Hematopoietic multipotent progenitor cell treated with erythropoietin and hydrocortisone succinate and interleukin-3 and kit ligand, for 4 days (in vitro differentiated cells): ENCODE measurements at places on chromosomes 1 and 21.

GRCh38 chr1:78280626-78281025, 210.1 kb upstream of the PTGFR start:
- no peak for DNase-seq

GRCh38 chr1:2946999-2947690, 74.1 kb upstream of the ACTRT2 start:
- DNase-seq = peak; percentile 23

GRCh38 chr1:199020051-199020450, 381.2 kb downstream of the PTPRC start:
- DNase-seq = peak; percentile 61

DNA sequence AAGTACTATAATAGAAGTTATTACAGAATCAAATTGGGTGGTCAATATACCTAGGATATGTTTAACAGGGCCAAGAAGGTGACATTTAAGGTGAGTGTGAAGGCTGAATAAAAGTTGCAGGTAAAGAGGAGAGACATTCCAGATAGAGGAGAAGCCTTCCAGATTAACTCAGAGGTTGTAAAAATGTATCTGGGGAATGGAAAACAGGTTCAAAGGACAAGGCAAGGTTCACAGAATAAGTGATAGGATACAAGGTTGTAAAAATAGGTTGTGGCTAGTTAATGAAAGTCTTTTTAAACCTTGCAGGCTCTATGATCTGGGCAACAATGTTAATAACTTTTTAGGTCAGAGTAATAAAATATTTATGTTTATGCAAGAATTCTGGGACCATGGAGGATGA, 40.2 kb downstream of the FUBP1 start:
- DNase-seq = no peak

DNA sequence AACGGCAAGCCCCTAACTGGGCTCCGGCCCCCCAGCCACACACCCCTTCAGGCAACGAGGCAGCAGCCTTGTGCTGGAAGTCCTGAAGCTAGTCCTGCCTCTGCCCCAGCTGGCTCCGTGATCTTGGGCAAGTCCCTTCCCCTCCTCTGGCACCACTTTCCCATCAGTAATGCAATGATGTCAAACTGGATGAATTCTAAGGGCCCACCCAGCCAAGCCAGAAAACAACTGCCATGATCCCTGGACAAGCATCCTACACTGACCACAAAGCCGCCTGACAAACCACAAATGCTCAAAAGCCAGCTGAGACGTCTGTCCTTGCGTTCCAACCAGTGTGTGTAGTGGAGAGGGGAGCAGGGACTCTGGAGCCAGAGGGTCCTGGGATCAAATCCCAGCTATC, 26.8 kb downstream of the IFFO2 start:
- DNase-seq = no peak

DNA sequence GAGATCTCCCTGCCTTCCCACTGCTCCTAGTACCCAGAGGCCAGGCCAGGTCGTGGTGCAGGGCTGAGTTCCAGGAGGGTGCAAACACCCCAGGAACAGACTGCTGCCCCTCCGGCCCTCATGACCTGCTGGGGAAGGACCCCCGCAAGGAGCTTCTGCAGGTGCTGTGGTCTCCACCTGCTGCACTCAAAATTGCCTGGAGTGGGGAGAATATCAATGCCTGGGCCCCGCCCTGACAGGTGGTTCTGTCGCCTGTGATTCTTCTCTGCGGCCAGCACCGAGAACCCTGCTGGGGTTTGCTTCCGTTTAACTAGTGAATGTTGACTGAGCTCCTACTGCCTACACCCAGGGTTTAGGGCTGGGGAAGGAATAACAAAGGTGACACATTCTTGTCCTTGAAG, 2.1 kb upstream of the TFF3 start:
- no peak for DNase-seq

DNA sequence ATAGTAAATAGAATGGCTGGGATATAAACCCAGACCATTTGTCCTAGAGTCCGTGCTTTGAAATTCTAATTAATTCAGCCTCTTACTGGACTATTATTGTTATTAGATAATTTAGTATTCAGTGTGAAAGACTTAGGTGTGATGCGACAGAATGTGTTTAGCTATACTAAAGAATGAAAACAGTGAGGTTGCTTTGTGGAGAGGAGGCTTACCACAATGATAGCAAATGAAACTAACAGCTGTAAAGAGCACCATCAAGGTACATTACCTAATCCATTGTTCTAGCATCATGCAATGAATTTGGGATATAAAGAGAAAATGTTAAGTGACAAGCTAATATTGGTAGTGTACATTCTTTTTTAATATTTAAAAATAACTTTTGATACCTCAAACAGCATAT, 911.1 kb downstream of the KCNT2 start:
- no peak for DNase-seq

- DNase-seq = no peak
Observed at GRCh38 chr1:69791311-69791710, 223.6 kb downstream of the LRRC7 start.

DNA sequence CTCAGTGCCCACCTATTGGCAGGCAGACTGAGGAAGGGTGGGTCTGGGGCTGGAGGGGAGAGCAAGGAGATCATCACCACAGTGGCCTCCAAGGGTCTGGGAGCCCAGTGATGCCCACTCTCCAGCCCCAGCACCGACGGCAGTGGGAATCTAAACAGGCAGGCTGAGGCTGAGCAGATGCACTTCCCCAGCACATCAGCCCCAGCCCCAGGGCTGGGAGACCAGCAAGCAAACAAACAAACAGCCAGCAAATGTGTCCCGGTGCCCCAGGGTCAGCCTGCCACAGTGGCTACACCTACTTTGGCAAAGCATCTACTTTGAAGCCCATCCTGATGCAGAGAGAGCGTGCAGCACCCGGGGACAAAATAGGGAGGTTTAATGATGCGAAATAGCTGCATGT, 216.3 kb upstream of the ZC3H12A start:
- DNase-seq = no peak

GRCh38 chr21:33780631-33781030, 135.0 kb downstream of the ATP5PO start:
- DNase-seq = no peak

DNA sequence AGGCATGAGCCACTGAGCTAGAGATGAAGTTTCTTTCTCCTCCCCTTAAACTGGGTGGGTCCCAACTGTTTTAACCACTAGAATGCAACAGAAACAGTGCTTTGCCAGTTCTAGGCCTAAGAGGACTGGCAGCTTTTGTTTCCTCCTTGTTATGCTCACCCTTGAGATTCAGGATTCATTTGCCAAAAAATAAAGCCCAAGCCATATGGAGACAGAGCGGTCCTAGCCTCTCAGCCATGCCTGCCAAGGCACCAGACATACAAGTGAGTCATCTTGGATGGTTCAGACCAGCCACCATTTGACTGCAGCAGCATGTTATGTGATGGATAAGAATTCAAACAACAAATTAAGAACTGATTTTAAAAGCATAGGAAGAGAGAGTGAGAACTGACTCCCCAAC, 38.1 kb upstream of the STUM start:
- no peak for DNase-seq

- no peak for DNase-seq
Observed at GRCh38 chr1:213326281-213327016, 275.4 kb downstream of the RPS6KC1 start.

GRCh38 chr1:47871799-47872353, 125.3 kb downstream of the TRABD2B start:
- no peak for DNase-seq

DNA sequence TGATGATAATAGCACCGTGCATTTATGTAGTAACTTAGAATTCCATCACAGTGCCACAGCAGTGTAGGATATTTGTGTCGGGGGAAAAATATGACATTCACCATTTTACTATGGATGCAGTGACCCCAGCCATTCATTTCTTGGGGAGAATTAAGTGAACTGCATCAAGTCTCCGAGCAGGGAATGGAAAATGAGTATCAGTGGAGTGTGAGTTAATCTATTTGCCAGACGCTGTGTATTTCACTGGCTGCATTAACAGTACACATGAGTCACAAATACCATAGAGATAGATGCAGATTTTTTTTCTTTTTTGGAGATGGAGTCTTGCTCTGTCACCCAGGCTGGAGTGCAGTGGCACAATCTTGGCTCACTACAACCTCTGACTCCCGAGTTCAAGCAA, 33.8 kb upstream of the SLC45A1 start:
- DNase-seq = no peak

DNA sequence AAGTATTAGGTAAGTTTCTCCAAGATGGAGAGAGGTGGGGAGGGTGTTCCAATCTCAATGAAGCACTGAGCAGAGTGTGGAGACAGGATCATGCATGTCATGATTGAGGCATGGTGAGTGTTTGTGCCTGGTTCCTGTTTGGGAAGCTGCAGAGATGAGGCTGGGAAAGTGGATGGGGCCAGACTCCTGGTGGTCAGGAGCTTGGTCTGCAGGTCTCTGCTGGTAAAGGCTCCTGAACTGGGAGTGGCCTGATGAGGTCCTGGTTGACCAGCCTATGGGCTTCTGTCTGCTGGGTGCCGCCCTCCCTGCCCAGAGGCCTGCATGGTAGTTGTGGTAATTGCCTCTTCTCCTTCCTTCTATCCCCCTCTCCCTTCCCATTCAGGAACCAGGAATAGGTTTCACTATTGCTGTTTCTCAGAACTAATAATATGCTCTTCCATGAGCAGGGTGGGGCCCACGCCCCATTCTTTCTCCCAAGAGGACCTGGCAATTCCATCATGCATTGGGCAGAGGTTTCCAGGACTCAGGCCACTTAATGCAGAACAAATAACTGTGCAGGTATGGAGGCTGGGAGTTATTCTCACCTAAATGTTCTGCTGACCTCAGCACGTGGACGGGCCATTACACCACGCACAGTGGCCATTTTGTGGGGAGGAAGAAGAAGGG, 24.5 kb downstream of the PROK1 start:
- DNase-seq = no peak

DNA sequence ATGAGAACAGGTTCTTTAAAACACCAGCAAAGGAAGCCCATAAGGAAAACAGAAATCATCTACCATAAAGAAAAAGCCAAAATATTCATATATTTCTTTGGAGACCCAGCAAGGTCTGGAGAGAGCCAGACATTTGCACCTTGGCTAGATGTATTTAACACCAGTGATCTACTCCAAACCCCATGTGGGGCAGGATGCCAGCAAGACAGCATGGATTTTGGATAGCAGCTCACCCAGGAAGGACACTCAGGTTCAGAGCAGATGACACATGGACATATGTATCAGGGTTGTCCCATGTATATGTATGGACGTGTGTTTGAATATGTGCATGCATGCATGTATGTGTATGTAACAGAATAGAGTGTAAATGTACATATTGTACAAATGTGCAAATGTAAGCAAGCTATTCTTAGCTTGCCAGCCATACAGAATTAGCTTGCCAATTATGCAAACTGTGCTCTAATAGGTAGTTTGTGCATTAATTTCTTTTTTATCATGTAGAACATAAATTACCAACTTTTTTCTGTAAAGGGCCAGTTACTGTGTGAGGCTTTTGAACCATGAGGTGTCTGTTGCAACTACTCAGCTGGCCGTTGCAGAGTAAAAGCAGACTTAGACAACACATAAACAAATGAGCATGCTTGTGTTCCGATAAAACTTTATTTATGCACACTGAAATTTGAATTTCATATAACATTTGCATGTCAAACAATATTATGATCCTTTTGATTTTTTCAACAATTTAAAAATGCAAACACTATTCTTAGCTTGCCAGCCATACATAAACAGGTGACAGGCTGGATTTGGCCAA, 73.5 kb upstream of the KAZN start:
- DNase-seq = no peak

DNA sequence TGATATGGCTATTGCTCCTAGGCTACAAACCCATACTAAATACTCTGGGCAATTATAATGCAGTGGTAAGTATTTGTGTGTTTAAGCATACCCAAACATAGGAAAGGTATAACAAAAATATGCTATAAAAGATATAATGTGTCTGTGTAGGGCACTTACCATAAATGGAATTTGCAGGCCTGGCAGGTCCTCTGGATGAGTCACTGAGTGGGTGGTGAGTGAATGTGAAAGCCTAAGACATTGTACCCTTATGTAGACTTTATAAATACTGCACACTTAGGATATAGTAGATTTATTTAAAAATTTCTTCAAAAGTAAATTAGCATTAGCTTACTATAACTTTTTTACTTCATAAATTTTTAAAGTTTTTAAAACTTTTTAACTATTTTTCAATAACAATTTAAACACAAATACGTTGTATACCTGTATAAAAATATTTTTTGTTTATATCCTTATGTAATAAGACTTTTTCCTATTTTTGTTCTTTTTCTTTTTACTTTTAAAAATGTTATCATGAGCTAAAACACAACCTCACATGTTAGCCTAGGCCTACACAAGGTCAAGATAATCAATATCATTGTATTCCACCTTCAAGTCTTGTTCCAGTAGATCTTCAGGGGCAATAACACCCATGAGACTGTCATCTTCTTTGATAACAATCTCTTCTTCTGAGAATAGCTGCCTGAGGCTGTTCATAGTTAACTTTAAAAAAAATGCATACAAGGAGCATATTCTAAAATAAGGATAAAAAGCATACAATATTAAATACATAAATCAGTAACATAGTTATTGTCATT, 306.3 kb upstream of the RGS18 start:
- DNase-seq = peak; percentile 14

DNA sequence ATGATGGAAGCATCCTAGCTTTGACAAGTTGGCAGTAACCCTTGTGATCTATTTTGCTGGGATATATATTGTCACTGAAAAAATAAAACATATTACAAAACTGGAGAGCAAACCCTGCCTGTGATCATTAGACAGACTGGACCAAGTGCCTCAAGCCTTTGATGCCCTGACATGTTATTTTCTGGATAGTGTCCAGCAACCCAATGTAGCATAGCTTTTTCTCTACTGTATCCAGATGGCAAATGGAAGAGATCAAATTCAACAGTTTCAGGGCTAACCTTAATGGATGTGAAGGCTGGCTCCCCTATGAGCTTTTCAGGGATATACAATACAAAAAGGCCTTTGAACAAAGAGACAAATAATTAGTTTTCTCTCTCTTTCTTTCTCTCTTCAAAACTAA, 25.1 kb downstream of the WARS2 start:
- DNase-seq = no peak

DNA sequence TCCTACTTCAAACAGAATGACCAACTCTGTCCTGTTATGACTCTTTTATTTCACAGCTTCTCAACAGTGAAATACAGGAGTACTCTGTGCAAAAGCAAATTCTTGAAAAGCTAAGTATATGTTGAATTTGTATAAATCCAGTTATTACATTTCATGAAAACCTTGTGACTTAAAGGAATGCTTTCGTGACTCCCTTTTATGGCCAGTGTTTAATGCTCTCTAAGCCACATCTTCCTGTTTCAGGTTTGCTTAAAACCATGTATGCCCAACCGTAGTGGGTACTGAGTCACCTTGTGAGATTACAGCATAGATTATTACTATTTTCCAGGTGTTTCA, 40.2 kb upstream of the KIF1B start:
- no peak for DNase-seq

GRCh38 chr1:193190096-193190744, 3.8 kb upstream of the B3GALT2 start:
- DNase-seq = peak; percentile 35

GRCh38 chr21:41953831-41954653, at the start of gene C2CD2:
TSS of gene C2CD2 (minus strand) at chr21:41954018. CDS start at chr21:41953648, 370 bp downstream.
- peak; percentile 85 for DNase-seq
